OCI-M1 (cell line): ENCODE measurements at places on chromosomes 11 and 22.

DNA sequence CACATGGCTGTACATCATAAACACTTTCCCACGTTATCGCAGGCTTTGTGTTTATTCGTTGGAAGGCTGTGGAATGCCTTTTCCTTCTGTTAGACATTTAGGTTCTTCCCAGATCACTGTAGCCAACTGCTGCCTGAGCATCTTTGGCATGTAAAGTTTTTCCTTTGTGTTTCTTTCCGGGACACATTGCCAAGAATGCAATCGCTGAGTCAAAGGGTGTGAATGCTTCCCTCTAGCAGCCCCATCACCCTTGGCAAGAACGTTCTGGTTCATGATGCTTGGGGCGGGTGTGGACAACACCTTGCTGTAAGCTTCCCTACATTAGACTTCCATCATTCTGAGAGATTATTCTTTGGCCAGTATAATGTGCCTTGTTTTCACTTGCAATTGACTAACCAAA lies 136.2 kb downstream of the OSBP2 start:
- no peak for DNase-seq

GRCh38 chr11:299081-299891 lies at the start of gene IFITM5:
Gene IFITM5, minus strand, starts transcription at chr11:299526. Its CDS starts 36 bp downstream, at chr11:299490.
- no peak for DNase-seq

- no peak for DNase-seq
These were observed 38.8 kb downstream of the RASSF10 start for GRCh38 chr11:13047884-13048283.

- DNase-seq = no peak
These were observed 131.1 kb downstream of the DBX1 start for GRCh38 chr11:20029193-20029592.

DNA sequence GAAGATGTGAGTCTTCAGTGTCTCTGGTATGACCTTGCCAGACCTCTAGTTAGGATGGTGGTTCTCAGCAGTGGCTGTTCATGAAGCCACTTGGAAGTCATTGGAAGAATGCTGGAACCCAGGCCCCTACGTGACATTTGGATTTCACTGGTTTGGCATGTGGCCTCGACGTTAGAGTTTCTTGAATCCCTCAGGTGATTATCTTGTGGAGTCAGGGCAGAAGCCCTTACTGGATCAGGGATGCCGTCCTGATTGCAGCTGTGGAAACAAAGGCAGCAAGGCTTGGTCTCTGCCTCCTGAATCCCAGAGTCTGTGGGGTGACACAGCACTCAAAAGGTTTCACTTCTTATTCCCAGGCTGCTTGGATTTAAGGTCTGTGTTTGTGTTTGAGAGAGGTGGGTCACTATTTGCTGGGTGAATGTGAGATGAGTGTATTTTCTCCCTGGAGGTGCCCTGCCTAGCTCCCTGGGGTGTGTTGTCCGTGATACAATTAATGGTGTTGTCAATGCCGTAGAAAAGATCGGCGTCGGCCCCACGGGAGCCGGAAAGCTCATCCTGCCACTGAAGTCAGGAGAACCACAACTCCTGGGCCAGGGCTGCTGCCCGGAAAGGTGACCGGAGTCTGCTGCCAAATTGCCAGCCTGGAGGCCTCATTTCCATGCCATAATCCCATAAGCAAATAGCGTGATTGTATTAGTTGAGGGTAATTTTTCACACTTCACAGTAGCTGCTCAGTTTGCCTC lies 939.0 kb downstream of the BRD1 start:
- DNase-seq = no peak

DNA sequence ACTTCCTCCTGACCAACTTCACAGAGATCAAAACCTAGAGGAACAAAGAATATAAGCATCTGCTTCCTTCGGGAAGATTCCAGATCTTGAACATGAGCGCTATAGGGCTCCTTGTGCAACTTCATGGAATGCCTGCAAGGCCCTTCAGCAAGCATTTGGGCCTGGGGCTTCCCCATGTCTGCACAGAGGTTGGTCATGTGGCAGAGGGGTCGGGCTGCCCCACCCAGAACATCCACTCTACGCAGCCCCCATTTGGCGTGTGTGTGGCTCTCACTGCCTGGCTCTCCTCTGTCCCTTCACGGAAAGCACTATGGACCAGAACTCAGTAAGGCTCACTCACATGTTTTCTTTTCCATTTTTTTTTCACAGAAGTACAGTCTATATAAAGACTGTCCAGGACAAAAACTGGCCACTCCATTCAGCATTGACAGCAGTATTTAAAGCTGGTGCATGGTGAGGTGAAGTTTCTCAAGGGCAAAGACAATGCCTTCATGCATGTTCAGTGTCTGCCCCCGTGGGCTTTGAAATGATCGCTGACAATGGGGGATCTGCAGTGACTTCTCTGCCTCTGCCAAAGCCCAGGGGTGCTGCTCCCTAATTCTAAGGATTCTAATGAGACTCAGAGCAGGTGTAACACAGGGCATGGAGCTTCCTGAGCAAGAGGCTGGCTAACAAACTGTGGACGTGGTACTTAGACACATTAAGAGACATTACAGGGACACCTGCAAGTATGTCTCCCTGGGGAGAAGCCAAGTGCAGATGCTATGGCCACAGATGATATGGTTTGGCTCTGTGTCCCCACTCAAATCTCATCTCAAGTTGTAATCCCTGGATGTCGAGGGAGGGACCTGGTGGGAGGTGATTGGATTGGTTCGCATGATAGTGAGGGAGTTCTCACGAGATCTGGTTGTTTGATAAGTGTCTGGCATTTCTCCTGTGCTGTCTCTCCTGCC lies 66.5 kb upstream of the PITPNB start:
- DNase-seq = no peak

GRCh38 chr11:64745189-64745520 lies 1.2 kb upstream of the RASGRP2 start:
- DNase-seq = peak; percentile 78

- DNase-seq = no peak
These were observed 592.6 kb downstream of the ETS1 start for GRCh38 chr11:127994736-127995135.
